Hepatocyte (in vitro differentiated cells): ENCODE measurements at places on chromosomes 3 and 15. TPM values are rescaled to one million over a fixed set of nuclear protein-coding genes. Genes with fewer than 3 reads are reported as not detected.

TATDN2 gene
- total RNA-seq: 22.6 and 24.5 TPM in 2 replicates

SPINK8 gene
- total RNA-seq: not detected in 2 replicates

CCR8 gene
- total RNA-seq: not detected in 2 replicates

FSIP1 gene
- total RNA-seq: 0.56 and 0.60 TPM in 2 replicates

TRH gene
- total RNA-seq: not detected in 2 replicates

CA12 gene
- 9.5 and 13.8 TPM in 2 replicates for total RNA-seq

- H3K36me3 ChIP-seq: no peaks in the 10 kb centered on the region
- H3K27me3 ChIP-seq: no peaks in the 10 kb centered on the region
- peaks cover 13% of the 10 kb centered on the region for H3K4me1 ChIP-seq
- no peak for DNase-seq
Observed at GRCh38 chr15:70650567-70651302, 112.6 kb downstream of the UACA start.

DNA sequence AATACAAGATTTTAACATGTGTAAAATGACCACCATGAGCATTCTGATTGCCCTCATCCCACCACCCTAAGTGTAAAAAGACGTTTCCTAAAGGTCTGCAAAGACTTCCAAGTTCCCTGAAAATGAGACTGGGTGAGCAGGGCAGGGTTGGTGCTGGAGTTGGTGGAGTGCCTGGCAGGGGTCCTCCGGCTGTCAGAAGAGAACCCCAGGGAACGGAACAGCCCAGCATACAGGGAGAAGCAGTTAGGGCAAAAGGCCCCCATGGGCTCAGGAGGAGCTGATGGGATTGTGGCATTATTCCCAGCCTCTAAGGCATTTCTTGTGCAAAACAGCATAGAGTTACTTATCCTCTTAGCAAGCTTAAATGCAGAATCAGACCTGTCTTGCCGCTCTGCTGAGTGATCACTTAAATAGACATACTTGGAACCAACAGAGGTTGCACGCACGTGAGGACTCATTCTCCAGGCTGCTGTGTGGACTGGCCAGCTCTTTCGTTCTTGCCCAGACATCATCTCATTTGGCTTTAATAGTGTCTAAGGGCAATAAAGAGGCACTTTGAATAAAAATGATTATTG is 36.0 kb downstream of the XYLB start:
- no peaks in the 10 kb centered on the region for H3K27me3 ChIP-seq
- DNase-seq: peak; percentile 16
- no peaks in the 10 kb centered on the region for H3K36me3 ChIP-seq
- peak overlapping the region; percentile 45 for H3K27ac ChIP-seq

- H3K36me3 ChIP-seq: no peaks in the 10 kb centered on the region
- H3K27me3 ChIP-seq: no peaks in the 10 kb centered on the region
- DNase-seq: no peak
- H3K4me3 ChIP-seq: no peak overlapping the region
Observed at GRCh38 chr15:94199725-94200124, 31.6 kb upstream of the MCTP2 start.

DNA sequence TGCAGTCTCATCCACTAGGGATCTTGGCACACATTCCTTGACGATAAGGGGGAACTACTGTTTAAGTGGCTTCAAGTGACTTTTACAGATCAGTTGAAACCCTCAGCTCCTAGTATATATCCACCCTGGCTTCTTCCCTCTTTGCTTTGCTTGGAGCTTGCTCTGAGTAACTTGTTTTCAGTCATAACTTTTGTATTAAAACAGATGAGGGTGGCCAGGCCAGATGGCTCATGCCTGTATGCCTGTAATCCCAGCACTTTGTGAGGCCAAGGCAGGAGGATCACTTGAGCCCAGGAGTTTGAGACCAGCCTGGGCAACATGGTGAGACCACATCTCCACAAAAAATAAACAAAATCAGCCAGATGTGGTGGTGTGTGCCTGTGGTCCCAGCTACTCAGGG is 42.4 kb downstream of the EOMES start:
- no peaks in the 10 kb centered on the region for H3K27me3 ChIP-seq
- no peak overlapping the region for H3K4me3 ChIP-seq
- H3K27ac ChIP-seq: no peak overlapping the region
- DNase-seq: no peak

DNA sequence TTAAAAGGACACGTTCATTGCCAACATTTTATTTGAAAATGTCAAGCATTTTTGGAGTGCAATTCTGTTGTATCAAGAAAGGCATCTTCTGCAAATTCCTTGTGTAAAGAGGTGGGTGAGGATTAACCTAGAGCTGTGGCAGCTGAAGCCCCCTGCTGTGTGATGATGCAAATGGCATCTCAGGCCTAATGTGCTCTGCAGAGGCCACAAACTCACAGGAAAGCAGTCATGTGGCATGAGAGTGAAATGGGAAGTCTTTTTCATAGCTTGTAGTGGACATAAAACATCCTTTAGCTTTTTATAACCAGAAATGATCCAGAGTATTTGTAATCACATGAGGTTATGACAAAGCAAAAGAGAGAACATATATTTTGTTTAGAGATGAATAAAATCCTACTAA is 6.4 kb downstream of the CADM2 start:
- no peak overlapping the region for H3K27ac ChIP-seq
- no peaks in the 10 kb centered on the region for H3K36me3 ChIP-seq
- DNase-seq: no peak
- H3K4me3 ChIP-seq: no peak overlapping the region

DNA sequence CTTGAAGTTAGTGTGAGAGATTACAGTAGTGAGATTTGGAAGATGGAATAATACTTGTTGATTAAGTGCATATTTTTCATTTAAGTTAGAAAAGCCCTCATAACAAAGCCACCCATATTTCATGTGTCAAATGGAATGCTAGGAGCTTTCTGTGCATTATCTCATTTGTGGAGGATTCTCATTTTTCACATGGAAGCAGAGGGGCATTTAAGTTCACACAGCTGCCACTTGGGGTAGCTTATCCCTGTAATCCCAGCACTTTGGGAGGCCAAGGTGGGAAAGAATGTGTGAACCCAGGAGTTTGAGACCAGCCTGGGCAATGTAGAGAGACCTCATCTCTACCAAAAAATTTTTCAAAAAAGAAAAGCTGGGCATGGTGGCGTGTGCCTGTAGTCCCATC is 55.2 kb downstream of the RAB7A start:
- H3K27me3 ChIP-seq: no peaks in the 10 kb centered on the region
- H3K36me3 ChIP-seq: no peaks in the 10 kb centered on the region
- H3K4me1 ChIP-seq: peaks cover 38% of the 10 kb centered on the region
- H3K4me3 ChIP-seq: no peak overlapping the region
- DNase-seq: no peak

DNA sequence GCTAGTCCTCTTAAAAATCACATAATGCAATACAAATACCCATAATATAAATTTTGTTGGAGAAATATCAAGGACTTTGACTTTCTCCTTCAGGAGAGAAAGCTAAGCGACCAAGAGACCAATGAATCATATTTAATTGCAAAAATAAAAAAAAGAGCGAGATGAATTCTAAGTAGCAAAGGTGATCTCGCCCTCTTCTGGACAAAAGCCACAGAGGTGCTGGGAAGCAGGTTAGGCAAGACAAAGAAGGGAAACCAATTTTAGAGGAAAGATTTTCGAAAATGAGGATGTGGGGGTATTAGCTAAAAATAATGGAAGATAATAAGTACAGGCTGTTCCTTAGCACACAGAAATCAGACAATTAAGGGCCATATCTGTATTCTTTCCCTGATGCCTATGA is 111.4 kb upstream of the PLAAT1 start:
- DNase-seq: no peak
- peaks cover 9% of the 10 kb centered on the region for H3K27me3 ChIP-seq
- H3K36me3 ChIP-seq: no peaks in the 10 kb centered on the region
- H3K4me3 ChIP-seq: no peak overlapping the region

GRCh38 chr3:48187579-48188265 is 495 bp downstream of the CDC25A start:
- peak; percentile 74 for DNase-seq
- no peaks in the 10 kb centered on the region for H3K36me3 ChIP-seq
- peak overlapping the region; percentile 78 for H3K27ac ChIP-seq
- H3K4me3 ChIP-seq: peak overlapping the region; percentile 73
- peaks cover 11% of the 10 kb centered on the region for H3K4me1 ChIP-seq
- H3K27me3 ChIP-seq: no peaks in the 10 kb centered on the region
